ENCODE measurements at places on chromosomes 2 and 18.

- no peak for DNase-seq
These were observed 5.2 kb downstream of the CAD start for GRCh38 chr2:27222407-27222806.

DNA sequence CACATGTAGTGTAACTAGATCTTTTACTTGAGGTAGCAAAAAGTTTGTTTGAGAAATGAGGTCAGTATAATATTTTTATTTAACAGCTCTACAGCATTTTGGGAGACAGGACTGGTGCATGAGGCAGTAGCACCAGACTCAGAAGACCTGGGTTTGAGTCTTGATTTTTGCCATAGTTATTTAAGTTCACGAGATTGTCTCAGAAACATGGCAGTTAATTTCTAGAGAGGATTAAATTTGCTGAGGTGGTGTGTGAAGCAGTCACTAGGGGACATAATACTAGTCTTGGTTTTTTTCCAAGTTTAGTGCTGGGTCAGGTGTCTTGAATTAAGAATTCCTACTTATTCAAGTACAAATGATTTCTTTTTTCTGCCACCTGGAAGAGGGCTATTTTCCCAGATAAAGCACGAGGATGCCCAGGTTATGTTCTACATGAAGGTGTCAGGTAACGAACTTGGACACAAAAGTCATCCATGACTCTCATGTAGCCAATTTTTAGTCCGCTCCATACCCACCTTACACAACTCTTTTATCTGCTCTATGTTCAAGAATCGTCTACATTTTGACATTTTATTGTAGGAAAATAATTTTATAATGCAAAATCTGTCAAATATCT is 1.4 kb downstream of the MARCHF7 start:
- peak; percentile 51 for DNase-seq

DNA sequence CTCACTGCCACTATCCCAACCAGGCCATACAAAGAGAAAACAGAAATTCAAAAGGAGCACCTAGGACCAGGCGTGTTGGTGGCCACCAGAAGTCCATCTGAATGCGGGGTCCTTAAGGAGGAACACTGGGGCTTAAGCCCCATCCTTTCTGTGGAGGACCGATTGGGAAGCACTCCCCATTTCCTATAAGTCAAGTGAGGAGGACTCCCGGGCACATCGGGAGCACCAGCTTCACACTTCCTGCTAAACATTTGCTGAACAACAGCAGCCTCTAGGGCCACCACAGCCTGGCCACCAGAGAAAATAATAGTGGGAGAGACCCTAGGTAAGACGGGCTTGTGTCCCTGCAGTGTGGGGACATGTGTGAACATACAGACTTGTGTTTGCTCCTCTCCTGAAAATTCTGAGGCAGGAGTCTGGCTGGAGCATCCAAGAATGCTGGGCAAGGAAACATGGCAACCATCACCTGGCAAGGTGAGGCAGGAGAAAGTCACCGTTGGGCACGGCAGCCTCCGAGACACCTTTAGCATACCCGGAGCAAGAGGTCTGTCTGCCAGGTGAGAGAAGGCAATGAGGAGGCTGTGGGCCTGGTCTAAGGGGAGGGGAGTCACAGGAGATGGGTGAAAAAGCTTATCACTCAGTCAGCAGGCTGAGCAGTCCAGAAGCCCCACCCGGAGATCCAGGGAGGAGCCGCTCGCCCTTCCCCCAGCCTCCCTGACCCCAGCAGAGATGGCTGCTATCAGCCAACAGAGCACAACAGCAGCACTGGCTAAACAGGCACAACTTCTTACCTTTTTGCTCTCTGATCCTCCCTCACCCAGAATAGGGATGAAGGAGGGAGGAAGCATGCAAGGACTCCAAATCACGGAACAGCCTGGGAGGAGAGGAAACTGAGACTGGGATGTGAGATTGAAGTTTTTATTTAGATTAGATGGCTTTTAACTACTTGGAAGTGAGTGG is 282.3 kb downstream of the EIPR1 start:
- no peak for DNase-seq

GRCh38 chr2:28995765-28996750 is 15.0 kb downstream of the TOGARAM2 start:
- no peak for DNase-seq

GRCh38 chr2:120647487-120647886 is 88.2 kb upstream of the GLI2 start:
- DNase-seq, result no peak

GRCh38 chr2:1697601-1698000 is 46.7 kb downstream of the PXDN start:
- DNase-seq, result no peak

GRCh38 chr18:6610466-6610865 is 119.0 kb upstream of the ARHGAP28 start:
- DNase-seq, result peak; percentile 55

DNA sequence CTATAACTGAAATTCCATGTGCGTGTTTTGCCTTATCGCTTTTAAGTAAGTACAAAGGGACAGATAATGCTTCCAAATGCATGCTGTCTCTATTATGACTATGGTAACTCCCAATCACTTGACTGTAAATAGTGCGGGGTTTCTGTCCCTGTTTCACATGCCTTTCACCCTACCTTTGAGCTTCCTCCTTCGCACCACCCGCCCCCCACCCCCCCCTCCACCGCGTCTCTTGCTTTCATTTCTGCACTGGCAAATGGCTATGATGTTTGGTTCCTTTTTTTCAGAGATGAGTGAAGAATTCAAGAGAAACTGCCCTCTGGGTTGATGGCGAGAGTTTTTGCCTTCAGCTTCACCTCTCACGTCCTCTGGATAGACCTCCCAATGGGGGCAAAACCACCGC is 25.0 kb upstream of the SPP2 start:
- DNase-seq, result peak; percentile 17

GRCh38 chr2:132797071-132797470 is 127.1 kb upstream of the LYPD1 start:
- no peak for DNase-seq

DNA sequence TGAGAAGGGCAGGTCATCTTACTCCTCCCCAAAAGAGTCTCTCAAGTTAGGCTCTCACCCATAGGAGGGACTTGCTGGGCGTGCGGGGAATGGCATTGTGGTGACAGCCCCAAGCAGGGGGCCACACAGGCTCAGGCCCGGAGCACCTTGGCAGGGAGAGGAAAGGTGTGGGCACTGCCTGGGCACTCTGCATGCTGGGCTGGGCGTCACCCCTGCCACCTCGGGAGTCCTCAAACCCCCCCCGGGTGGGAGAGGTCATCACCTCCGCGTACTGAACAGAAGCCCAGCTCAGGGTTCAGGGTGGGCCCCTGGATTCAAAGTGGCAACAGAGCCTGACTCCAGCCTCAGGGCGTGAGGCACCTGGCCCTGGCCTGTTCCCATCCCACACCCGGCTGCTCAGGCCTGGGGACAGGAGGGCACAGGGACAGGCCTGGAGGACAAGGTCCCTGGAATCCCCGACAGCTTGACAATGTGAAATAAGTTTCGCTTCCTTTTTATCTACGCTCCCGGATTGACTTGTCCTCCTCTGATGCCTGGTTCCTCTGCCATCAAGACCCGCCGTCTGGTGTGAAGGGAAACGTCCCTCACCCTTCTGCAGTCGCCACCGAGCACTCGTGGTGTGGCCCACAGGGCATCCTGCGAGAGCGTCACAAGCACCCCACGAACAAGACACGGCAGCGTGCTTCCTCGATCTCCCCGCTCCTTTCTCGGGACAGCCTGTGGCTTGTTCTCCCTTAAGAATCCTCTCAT is 97.8 kb downstream of the HDAC4 start:
- DNase-seq, result no peak

DNA sequence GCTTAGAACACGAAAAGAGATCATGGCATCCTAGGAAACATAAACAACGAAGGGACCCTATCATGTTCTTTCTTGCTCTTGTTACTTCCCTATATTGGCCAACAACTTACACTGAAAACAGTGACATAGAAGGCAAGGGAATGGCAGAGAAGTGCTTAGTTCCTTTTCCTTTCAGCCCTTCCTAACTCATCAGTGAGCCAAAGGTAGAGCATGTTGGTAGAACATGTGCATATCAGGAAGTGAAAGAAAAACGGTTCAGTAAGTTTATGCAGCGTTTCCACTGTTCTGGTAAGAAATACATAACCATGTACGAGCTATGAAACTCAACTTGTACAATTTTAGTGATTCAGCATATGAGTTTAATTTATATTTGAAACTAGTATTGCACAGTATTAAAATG is 21.7 kb downstream of the AKAIN1 start:
- DNase-seq, result no peak

Data from NCI-H69 (cell line).